GF-D8 (cell line): ENCODE measurements at places on chromosomes 7 and 10.
A peak's percentile ranks its signal among the peaks of the same experiment; 100 is the strongest.

DNA sequence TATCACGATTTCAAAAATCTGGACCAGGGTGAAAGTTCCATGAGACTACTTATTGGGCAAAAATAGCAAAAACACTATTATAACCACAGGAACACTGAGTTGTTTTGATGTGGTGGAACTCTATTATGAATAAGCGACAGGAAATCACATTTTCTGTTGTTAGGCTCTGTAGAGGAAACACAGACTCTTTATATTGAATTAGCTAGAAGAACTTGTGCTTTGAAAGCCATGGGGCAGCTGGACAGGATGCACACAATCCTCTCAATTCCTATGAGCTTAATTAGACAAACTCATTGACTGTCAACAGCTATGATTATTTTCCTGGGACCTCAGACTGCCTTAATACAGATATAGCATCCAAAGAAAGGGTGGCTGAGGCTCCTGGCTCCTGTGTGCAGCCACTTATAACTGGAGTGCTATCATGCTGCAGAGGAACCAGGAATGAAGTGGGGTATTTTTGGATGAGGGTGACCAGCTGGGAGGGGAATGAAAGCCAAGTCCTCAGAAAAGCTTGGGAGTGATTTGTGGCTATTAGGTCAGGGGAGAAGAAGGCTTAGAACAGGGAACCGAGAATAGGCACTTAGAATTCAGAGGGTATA is 657.3 kb downstream of the TYW1 start:
- no peak for DNase-seq

GRCh38 chr10:72887043-72887442 is 6.5 kb upstream of the OIT3 start:
- no peak for DNase-seq

- no peak for DNase-seq
These were observed 42.8 kb downstream of the HSPA12A start for GRCh38 chr10:116699471-116700150.

DNA sequence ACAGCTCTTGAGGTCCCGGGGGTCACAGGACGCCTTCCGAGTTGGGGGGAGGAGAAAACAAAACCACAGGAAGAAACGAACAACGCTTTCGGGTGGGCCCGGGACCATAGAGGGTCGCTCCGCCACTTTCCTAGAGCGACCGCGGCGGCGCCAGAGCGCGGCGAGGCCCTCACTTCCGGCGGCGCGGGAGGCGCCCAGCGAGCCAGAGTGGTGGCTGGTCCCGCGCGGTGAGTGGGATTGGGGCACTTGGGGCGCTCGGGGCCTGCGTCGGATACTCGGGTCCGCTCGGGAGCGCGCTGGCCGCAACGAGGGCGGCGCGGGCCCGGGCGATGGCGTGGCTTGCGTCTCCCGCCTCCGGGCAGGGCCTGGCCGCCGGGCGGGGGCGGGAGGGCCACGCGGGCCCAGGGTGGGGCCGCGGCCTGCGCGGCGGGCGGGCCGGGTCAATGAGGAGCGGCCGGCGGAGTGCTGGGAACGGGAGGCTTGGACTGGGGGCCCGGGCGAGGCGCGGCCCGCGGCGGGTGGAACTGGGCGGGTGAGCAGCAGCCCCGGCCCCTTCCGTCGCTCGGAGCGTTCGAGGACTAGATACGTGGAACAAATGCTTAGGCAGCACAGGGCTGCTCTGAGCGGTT is at the start of gene ZNF22:
ZNF22 (plus strand) TSS at position 172 of the 629 bp plus-strand sequence. CDS start 2,446 bp downstream, outside the sequence.
- peak; percentile 81 for DNase-seq

DNA sequence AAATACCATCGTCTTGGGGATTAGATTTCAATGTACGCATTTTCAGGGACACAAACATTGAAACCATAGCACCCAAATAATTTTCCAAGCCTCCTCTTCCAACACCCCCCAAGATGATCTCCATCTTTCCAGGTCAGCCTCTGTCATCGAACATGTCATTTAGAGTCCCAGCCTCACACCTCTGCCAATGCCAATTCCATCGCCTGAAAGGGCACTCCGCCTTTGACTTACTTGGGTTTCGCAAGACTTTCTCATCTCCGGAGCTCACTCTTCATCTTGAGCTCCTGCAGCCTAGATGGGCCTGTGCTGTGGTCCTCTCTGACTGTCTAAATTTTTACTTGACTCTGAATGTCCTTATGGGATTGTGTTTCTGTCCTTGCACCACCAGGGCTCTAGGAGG is 10.4 kb upstream of the FAM241B start:
- no peak for DNase-seq

- peak; percentile 54 for DNase-seq
These were observed 250.9 kb downstream of the PTEN start for GRCh38 chr10:88114368-88114767.

GRCh38 chr10:97766106-97766810 is 5.5 kb downstream of the SFRP5 start:
- no peak for DNase-seq

DNA sequence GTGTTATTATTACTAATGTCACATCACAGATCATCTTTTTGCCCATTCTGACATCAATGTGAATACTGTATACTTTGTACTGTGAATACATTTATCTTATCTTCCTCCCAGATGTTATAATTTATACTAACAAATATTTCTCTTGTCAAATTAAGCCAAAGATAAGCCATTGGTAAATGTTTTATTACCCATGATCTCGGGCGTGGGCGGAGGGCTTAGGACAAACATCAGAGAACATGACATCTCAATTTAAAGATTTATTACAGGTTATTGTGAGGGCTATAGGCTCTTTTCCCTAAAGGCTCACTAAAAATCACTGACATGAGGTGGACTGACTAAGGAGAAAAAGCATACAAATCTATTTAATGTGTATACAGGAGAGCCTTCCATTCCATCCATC is 58.2 kb upstream of the DGKB start:
- DNase-seq = no peak

- no peak for DNase-seq
These were observed 1.0 kb downstream of the CRPPA start for GRCh38 chr7:16420329-16420648.
